ENCODE measurements at places on chromosomes 3 and 15.
A peak's percentile ranks its signal among the peaks of the same experiment; 100 is the strongest.

GRCh38 chr15:89114990-89115389 lies 26.7 kb downstream of the ABHD2 start:
- DNase-seq, result peak; percentile 64

DNA sequence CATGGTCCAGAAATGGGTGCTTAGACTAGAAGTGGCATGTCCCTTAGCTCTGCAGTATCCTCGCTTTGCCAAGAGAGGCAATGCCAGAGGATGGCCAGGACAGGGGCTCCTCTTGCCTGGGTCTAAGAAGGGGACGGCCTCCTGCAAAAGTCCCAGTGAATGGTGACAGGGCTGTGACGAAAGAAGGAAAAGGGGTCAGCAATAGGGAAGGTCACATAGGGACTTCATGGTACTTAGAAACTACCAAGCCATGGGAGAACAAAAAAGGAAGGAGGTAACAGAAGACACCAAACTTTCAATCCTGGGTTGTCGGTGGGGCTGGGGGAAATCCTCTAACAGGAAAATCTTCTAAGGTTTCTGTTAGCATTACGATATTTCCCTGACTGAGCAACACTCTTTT lies 36.2 kb upstream of the ATOSA start:
- no peak for DNase-seq

- peak; percentile 66 for DNase-seq
Observed at GRCh38 chr3:122679085-122679881, 1.4 kb upstream of the PARP14 start.

GRCh38 chr3:41627477-41628087 lies 334.3 kb downstream of the ULK4 start:
- no peak for DNase-seq

- DNase-seq, result no peak
Observed at GRCh38 chr15:66164788-66165187, 88.8 kb downstream of the MEGF11 start.

- no peak for DNase-seq
Observed at GRCh38 chr15:33442449-33442848, 131.7 kb downstream of the RYR3 start.

- DNase-seq, result no peak
Observed at GRCh38 chr3:196590279-196590678, 21.8 kb downstream of the FBXO45 start.

- no peak for DNase-seq
Observed at GRCh38 chr15:47293466-47294162, 423.7 kb upstream of the SEMA6D start.

- no peak for DNase-seq
Observed at GRCh38 chr15:31300208-31300661, 26.4 kb upstream of the KLF13 start.

- no peak for DNase-seq
Observed at GRCh38 chr15:51205050-51205975, 110.6 kb upstream of the TNFAIP8L3 start.

DNA sequence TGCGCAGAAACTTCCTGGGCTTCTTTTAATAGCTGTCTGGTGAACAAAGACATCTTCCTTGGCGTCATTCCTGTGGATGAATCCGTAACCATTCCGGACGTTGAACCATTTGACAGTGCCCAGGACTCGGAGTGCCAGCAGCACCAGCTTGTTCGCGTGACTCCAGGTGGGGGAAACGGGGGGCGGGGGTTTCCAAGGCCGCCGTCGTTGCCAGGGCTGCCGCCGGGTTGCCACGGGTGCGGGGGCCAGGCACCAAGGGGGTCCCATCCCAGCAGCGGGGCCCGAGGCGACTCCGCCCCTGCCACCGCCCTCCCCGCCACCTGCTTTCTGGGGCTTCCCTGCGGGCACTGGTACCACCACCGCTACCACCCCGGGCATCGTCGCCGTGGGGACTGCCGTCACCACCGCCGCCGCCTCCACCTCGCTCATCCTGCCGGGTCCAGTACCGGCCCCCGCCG lies 22.8 kb downstream of the RGMA start:
- no peak for DNase-seq

GRCh38 chr3:65671004-65671403 lies 367.7 kb downstream of the MAGI1 start:
- DNase-seq, result no peak

DNA sequence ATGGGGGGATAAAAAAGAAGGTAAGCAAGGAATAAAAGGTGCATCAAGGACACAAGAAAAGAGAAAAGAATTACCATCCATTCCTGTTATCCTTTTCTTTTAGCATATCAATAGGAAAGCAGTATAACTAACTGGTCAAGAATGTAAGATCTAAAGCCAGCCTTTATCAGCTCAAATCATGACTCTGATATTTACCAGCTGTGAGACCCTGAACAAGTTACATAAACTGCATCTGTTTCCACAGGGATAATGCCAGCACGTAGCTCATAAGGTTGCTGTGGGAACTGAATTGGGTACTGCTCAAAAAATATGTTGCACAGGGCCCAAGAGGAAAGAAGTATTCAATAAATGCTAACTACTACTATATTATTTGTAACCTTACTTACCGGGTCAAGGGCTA lies 1092.2 kb upstream of the CFAP20DC start:
- no peak for DNase-seq

GRCh38 chr3:108381529-108382140 lies 85.3 kb downstream of the HHLA2 start:
- DNase-seq, result no peak

DNA sequence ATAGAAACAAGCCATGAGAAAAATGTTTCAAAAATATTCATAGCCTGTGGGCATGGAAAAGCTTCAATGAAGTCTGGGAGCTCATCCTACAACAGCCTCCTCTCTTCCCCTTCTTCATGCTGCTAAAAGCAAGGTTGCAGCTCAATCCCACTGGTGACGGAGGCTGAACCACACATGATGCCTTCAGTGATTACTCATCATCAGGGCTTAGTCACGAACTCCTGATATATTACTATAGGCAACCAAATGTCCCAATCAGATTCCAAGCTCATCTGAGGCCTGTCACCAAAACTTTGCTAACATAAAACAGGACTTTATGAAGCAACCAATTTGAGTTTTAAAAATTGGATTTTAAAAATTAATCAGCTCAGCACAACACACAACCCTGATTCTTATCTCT lies 24.0 kb upstream of the SLC24A5 start:
- DNase-seq, result no peak

- no peak for DNase-seq
Observed at GRCh38 chr15:61256231-61256630, 27.1 kb upstream of the RORA start.

- no peak for DNase-seq
Observed at GRCh38 chr15:67225336-67225735, 29.1 kb downstream of the AAGAB start.

GRCh38 chr3:123764647-123765046 lies 119.5 kb downstream of the MYLK start:
- DNase-seq, result no peak

GRCh38 chr15:69298697-69299441 lies at the start of gene PAQR5:
PAQR5 (plus strand) TSS chr15:69298912; CDS start chr15:69360081, 61,169 bp downstream.
- no peak for DNase-seq

DNA sequence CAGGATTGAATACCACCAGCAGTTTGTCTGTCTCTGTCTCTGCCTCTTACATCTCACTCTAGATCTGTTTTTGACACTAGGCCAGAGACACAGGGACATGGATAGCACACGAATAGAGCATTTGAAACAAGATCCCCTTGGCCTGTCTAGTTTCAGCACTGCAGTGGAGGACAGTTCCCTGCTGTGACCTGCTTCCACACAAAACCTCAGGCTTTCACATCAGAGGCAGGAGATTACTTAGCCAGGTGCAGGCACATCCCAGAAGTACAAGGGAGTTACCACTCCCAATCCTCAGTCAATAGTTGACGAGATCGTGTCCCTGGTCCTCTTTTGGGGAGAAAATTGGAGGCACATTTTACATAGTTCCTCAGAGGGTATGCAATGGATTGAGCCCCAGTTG lies 34.0 kb upstream of the CCK start:
- no peak for DNase-seq

DNA sequence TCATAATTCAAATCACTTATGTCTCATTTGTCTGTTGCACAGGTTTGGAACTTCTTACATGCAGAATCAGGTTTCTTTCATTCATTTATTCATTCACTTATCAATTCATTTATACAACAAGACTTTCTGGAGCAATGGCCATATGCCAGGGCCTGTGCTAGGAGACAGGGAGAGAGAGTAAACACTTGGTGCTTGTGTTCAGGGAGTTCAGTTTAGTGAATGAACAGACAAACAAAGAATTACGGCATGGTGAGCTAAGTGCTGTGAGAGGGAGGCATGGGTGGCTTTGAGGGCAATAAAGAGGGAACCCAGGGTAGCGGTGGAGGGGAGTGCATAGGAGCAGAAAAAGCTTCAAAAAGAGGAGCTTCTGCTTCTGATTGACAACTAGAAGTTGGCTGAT lies 8.5 kb upstream of the IREB2 start:
- DNase-seq, result no peak

GRCh38 chr3:153260681-153261080 lies 98.7 kb downstream of the RAP2B start:
- DNase-seq, result no peak

- DNase-seq, result no peak
Observed at GRCh38 chr3:111331306-111331705, 210.7 kb upstream of the CD96 start.

GRCh38 chr15:59410391-59410896 lies 27.5 kb upstream of the FAM81A start:
- DNase-seq, result no peak

GRCh38 chr3:7290077-7290825 lies 429.3 kb downstream of the GRM7 start:
- no peak for DNase-seq

DNA sequence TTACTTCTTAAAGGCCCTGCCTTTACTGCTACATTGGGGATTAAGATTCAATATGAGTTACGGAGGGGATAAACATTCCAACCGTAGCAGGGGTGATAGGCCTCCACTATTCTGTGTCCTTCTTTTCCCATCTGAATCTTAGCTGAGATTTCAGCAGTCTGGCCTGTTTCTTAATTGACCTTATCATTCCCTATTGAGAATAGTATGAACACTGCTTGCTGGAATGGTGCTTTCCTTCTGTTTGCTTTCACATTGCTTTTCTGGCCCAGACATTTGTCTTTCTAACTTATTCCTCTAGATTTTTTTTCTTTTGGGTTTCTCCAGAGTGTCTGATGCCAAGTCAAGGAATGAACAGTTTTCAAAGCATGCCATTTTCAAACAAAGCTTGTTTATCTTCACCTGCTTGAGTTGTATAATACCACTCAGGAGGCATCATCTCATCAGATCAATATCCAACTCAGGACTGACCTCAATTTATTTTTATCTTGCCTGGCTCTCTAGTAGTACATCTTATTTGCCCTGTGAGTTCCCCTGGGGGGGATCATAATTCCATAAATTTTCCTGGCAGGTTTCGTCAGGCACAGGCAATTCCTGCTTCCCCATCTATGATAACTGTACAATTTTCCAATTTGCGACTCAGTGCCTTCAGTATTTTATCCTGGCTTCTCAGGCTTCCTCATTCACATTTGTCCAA lies 161.1 kb upstream of the STT3B start:
- DNase-seq, result no peak

GRCh38 chr3:60169755-60170154 lies 1081.5 kb downstream of the FHIT start:
- DNase-seq, result no peak

DNA sequence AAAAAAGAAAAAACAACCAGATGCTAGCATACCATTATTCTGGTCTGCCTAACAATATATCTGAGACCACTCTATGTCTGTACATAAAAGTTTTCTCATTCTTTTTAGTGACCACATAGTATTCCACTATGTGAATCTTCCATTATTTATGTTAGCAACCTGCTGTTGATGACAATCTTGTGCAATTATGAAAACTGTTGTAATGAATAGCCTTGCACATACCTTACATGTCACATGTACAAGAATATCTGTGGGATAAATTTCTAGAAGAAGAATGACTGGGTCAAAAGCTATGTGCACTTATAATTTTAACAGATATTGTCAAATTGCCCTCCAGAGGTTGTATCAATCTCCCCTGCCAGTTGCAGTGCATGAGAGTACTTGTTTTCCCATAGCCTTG lies 62.5 kb downstream of the ARHGAP31 start:
- DNase-seq, result no peak

DNA sequence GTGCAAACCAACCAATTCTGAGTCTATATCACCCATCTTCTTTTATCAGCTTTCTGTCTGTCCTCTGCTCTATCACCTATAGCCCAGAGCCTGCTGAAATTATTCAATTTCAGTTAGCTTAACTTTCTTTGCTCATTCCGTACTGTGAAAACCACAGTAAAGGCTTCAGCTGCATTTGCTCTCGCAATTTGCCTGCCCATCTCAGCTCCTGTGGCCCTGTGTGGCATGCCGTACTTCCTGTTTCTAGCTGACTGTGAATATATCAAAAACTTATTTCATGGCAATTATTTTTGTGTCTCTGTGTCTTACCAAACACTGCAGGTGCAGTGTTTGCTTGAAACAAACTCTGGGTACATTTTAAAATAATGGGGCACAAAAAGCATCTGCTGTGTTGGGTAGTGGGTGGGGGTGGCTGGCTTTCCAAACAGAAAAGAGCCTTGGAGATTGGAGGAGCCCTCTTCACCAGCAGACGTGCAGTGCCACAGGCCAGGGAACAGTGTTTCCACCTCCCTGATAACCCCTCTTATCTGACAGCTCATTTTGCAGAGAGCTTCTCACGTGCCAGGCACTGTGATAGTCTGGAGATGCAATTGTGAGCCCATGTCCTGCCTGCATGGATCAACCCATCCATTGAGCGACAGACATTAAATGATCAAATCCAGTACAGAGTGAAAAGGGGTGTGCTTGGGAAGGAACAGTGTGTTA lies 45.2 kb downstream of the GASK1A start:
- DNase-seq, result no peak

GRCh38 chr3:47306022-47306421 lies 23.3 kb downstream of the KLHL18 start:
- DNase-seq, result no peak

GRCh38 chr3:174199696-174200095 lies 659.4 kb upstream of the NAALADL2 start:
- DNase-seq, result no peak

DNA sequence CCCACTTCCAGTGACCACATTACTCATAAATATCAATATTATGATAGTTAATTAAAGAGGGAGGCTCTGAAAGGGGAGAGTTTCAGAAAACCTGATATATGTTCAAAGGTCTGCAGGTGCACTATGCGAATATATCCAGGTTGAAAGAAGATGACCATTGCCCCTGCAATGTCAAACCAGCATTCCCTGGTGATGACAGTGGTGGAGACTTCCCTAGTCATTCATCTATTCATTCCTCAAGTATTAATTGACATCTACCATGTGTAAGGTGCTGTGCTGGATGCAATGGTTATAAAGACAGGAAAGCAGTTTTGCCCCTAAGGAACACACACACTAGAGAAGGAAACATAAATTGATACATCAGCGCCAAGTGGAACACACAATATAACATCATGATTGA lies 588.3 kb upstream of the KCNMB2 start:
- DNase-seq, result no peak

- no peak for DNase-seq
Observed at GRCh38 chr3:47473391-47473790, 2.4 kb downstream of the SCAP start.
